ENCODE measurements at places on chromosomes 6 and 20. TPM values are rescaled to one million over a fixed set of nuclear protein-coding genes. Genes with fewer than 3 reads are reported as not detected.
A peak's percentile ranks its signal among the peaks of the same experiment; 100 is the strongest.

TCP11 gene
- total RNA-seq = not detected

GRCh38 chr6:128311944-128312570 is 208.3 kb downstream of the PTPRK start:
- no peak for DNase-seq

GRCh38 chr6:98579941-98580340 is 254.4 kb upstream of the POU3F2 start:
- DNase-seq = no peak

DNA sequence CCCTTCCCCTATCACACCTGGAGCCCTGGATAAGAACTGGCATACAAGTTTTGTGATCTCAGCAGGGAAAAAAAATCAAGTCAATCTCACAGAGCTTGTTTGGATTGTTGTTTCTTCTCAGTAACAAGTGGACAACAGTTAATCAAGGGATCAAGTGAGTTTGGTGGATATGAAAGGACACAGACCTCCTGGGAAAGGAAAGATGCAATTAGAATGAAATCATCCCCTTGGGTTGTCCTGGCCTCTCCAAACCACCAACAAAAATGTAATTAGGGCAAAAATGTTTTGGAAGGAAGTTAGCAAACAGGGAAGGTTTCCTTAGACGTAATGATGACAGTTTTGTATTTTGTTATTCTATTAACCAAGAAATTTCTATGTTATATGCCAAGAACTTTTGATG is 99.1 kb upstream of the PRDM1 start:
- DNase-seq = no peak

DNA sequence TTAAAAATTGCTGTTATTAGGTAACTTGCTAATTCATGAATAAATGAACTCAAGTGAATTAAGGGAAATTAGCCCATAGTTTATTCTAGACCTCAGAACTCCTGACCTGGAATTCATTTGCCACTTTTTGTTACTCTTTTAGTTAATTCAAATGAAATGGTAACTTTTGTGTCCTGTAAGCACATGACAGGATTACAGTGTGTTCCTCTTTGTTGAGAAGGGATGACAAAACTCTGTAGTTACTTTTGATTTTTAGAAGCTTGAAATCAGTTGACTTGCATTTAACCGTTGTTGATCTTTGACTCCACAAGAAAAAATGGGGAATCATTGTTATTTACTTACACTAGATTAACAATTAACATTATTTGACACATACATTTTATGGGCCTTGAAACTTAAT is 6.2 kb downstream of the SLC9A8 start:
- no peak for DNase-seq

DNA sequence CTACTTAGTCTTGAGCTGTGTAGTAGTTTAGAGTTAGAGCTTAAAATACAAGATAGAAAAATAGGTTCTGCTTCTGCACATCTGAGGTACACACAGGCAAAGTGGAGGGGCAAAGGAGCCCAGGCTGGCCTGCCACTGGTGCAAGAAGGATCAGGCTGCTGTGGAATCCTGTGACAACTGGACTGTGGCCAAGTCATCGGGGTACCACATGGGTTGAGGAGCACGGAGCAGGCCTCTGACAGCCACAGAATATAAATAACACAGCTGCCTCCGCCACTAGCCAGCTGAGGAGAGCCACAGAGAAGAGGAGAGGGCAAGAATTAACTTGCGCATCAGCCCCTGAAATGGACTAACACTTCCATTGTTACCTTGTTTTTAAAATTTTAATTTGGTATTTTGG is 206.0 kb upstream of the MARCKS start:
- peak; percentile 77 for DNase-seq

- DNase-seq = no peak
Observed at GRCh38 chr6:14732844-14733757, 512.8 kb upstream of the JARID2 start.

BMP6 gene
- 10.7 TPM for total RNA-seq

DNA sequence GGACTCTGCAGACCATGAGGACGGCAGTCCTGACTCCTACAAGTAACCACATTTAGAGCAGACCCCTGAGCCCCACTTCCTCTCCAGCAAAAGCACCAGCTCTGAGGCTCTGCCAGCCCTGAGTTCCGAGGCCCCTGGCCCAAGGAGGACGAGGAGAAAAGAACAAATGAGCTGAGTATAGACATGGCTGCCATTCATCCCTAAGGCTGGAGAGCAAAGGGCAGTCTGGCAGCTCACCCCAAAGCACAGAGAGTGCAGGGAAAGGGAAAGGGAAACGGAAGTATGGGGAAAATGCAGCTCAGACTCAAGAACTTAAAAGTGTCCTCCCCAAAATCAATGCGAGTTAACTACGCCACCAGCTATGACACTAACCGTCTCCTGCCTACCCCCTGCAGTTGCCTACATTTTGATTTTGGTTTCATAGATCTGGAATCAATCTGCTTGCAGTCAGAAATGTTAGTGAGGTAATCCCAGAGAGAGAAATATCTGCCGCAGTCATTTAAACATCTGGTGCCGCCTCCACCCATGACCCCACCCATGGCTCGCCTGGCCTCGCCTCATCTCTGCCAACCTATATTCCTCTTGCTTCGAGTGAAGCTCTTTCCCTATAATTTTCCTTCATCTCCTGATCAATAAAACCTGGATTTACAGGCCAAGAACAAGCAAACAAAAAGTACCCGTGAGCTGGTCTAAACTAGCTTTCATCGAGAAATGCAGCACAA is 49.6 kb upstream of the AFDN start:
- DNase-seq = no peak

DNA sequence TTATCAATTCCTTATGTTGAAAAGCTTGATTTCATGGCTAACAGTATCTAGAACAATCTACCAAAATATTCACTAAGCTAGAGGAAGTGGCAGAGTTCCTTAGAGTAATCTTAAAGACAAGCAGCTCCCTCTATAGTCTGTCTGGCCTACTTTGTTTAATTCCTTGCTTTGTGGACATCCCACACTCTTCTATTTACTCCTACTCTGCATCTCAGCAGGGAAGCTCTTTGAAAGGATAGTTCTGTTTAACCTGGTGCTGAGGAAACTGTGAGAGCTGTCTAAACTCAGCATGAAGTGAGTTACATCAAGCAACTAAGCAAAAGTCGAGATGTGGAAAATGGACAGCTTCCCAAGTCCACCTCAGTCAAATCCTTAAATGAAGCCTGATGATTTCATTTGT is 4.3 kb downstream of the REV3L start:
- DNase-seq = peak; percentile 62

GPR6 gene
- 0.41 TPM for total RNA-seq

DNA sequence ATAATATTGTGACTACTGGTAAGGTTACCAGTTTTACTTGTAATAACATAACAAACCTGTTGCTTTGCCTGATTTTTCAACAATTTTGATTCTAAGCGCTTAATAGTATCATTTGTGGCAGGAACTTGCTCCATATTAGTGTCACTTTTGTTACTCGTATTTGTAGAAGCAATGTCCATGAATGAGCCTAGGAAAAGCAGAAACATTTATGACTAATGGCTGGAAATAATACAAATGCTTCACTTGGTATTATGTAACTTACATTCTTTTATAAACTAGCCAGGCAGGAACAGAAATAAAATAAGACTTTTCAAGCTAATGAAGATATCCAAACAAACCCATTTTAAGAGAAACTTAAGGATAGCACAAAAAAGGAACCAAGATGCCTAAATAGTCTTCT is 38.9 kb downstream of the MAP3K7 start:
- no peak for DNase-seq

GRCh38 chr20:62359491-62360121 is 7.5 kb downstream of the LAMA5 start:
- peak; percentile 70 for DNase-seq

OR2J3 gene
- not detected for total RNA-seq

CTCFL gene
- total RNA-seq = not detected

TMC2 gene
- not detected for total RNA-seq

DNA sequence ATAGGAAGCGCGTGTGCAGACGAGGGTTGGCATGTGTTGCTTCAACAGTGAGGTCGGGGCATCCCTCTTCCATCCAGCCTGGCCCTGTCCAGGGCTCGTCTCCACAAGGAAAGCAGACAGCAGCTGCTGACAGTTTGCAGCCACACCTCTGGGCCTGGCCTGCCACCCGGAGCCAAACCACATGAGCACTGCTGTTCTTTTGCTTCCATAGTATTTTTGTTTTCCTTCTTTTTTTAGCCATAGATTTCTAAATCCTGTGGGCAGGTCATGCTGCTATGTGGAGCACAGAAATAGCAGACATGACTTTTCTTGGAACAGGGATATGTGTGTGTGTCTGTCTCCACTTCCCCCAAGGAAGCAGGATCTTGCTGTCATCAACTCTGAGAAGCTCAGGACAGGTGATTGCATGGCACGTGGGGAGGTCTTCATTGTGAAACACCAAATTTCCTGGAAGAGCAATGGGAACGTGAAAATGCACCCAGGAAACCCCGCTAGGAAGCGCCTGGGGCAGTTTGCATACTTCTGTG is 167.4 kb downstream of the DTNBP1 start:
- DNase-seq = peak; percentile 73

DNA sequence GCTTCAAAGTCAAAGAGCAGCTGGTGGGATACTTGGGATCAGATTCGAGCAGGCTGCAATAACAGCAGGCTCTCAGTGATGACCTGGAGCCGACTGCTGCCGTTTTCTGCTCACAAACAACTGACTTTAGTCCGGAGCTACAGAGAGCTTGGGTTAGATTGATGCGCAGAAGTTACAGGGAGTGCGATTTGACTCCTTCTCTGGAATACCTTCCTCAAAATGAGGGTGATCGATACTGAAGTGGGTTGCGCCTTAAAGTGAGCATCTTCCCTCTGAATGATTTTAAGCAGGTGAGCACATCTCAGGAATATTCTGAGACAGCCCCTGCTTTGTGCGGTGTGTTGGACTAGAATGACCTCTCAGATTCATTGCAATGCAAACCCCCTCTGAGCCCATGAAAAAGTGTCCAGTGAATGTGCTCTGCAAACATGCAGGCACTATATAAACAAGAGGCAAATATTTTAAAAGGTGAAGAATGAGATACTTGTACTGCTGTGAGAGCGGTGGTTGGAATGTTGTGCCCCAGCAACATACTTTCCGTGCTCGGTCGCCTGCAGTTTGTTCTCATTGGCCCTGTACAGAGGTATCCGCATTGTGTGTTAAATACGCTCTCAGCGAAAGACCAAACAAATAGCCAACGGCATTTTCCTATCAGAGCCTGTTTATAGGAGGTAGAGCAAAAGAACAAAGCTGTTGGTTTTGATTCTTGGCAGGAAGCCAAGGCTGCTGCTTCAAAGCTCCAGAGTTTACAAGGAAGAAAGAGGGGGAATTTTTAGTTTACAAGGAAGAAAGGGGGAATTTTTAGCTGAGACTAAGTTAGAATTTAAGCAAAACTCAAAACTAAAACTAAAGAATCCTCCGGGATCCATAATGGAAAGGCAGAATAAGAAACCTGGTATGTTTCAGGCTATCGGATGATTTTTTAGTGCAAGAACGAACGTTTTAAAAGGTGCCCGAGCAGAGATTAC is 67.7 kb downstream of the PHACTR2 start:
- DNase-seq = peak; percentile 78

GRCh38 chr6:167794161-167795157 is 32.3 kb upstream of the AFDN start:
- DNase-seq = no peak

GRCh38 chr20:50138120-50138478 is 15.4 kb downstream of the PEDS1 start:
- DNase-seq = no peak

REM1 gene
- total RNA-seq = 4.5 TPM

GSTA2 gene
- not detected for total RNA-seq

PXDC1 gene
- total RNA-seq = 32.5 TPM

- DNase-seq = no peak
Observed at GRCh38 chr6:125013938-125014660, 51.9 kb downstream of the RNF217 start.

SLC32A1 gene
- not detected for total RNA-seq

GRCh38 chr6:16727996-16728395 is 33.3 kb downstream of the ATXN1 start:
- no peak for DNase-seq

TRMT11 gene
- total RNA-seq = 34.9 TPM

SLC35F1 gene
- total RNA-seq = 6.3 TPM

DNA sequence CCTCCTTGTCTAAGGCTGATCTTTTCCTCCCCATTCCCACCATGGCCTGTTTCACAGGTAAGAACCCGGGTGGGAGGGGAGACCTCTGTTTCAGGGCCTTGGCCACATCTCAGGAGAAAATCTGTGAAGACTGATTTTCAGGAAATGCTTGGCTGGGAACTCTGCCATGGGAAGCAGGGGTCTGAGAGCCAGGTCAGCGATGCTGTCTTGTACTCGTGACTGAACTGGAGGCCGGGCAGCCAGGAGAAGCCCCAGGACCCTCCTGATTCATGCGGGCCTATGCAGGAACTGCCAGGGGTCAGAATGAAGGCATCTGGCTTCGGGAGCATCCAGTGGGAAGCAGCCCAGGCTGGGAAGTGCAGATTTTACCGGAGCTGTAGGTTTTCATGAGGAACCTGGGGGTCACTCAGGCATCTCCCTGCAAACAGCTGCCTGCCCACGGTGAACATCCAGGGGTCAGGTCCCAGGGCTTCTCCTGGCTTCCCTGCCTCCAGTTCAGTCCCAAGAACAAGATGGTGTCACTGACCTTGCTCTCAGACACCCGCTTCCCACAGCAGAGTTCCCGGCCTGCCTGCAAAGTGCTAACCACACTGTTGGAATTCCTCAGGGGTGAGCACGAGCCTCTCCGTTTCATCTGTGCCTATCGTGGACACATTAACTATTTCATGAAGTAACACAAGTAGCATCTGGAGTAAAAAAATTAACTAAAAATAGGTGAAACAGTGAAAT is 90.2 kb upstream of the SULF2 start:
- peak; percentile 32 for DNase-seq

TTLL9 gene
- total RNA-seq = 1.0 TPM

ALDH8A1 gene
- not detected for total RNA-seq

DNA sequence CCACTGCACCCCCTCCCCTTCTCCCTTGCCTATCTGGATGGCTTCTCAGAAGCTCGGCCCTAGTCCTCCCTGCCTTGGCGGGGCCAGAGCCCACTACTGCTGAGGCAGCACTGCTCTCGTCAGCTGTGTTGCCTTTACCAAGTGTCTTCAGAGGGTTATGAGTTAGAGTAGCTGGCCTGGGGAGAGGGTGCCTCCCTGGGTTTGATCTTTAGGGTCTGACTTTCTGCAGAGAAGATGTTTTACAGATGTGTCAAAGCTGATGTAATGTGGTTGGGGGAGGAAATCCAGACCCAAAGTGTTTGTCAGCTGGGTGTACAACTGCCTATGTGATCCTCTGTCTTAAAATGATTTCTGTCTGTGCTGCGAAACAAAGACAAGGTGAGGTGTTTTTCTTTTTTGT is 30.4 kb upstream of the PI16 start:
- peak; percentile 41 for DNase-seq
